ENCODE measurements at places on chromosomes 12 and 14.

DNA sequence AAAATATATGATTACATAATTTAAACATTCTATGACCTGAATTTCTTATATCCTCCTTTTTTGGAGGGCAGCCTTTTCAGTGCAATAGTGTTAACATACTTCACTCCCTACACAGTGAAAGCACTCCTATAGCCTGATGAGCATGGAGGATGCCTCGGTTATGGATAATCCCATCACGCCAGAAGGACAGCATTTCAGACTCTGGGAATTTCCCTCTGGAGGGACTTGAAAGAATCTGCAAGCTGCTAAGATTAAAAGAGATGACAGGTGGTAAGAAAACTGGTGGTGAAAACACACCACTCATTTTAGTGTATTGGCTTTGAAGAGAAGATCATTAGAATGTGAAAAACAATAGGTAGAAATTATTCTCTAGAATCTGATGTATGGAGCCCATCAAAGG is 99.3 kb upstream of the LMNTD1 start:
- no peak for DNase-seq

GRCh38 chr14:61350427-61351270 is 29.3 kb downstream of the PRKCH start:
- DNase-seq = no peak

DNA sequence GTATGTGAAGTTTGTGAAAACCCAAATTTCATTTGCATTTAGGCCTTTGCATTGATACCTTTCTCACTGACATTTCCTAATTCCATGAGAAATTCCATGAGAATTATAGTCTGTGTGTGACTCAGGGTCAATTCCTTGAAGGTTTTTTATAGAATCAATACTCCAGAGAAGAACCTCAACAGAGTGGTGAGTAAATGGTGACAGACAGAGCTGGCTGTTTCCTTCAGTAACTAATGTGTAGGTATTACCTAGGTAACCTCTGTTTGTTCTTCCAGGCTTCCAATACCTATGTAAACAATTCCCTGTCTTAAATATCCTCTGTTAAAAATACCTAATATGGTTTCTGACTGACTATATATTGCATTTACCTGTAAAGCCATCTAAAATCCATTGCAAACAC is 117.0 kb downstream of the TTC8 start:
- DNase-seq = no peak

- no peak for DNase-seq
Measured at GRCh38 chr14:90940318-90940962, 120.0 kb downstream of the RPS6KA5 start.

Measured in GM23338 (cell line).